ENCODE measurements at places on chromosomes 5 and 9. TPM values are rescaled to one million over a fixed set of nuclear protein-coding genes. Genes with fewer than 3 reads are reported as not detected.

DNA sequence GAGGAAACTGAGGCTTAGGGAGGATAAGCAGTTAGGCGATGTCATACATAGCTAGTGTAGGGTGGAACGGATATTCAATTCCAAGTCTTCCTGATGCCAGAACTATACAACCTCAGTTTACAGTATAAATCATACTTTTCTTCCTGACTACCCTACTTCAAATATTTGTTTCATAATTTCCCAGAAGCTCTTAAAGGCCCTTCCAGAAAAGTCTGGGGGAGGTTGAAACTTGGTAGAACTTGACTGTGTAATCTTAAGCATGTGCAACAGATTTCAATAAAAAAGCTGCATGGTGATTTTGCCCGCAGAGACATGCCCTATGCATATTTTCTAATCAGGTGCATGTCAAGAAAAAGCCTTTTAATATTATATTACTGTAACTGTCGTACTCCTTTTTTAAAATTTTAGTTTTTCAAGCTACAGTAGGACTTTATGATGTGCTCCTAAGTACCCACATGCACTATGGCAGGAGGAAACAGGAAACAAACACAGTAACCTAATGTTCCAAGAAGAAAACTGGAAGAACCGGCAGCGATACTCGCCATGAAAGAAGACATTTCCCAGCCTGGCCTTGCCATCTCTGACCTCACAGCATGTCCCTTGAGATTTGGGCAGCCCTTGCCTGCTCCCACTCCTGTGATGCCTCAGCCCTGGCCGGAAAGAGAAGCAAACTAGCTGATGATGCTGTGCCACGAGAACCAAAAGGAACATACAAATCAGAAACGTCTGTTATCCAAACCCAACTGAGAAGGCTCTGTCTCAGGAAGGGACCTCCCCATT lies 266.0 kb downstream of the EFNA5 start:
- peak; percentile 22 for DNase-seq

DNA sequence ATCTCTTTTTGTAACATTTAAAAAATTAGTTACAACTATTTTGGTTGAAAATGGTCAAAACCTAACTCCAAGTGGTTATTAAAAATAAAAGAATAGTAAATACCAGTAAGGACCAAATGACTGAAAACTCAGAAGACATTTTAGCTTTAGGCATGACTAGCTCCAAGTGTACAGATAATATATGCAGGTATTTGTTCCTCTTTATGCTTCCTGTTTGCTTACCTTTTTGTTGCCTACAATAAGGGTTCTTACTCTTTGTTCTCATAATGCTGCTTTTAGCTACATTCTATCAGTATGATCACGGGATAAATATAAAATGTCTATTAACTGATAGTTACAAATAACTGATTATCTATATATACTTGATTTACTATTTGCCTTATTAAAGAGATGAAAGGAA lies 259.6 kb downstream of the CDH12 start:
- no peak for DNase-seq

GRCh38 chr5:124583469-124584350 lies 162.7 kb downstream of the ZNF608 start:
- peak; percentile 74 for DNase-seq

DNA sequence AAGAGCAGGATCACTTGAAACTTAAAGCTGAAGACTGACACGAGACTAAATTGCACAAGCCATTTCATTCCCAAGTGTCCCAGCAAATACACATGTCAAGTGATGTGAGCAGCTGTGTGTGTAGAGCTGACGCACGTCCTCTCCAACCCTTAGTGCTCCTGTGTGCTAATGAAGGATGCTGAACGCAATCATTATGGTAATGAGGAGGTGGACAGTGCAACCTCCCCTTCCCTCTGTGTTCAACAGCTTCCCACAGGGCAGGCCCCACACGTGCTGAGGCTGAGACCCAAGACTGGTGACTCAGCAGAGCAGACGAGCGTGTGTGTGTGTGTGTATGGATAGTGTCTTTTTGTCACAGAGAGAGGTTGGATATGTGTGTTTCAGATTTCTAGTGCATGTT lies 702.1 kb downstream of the SEMA5A start:
- DNase-seq: peak; percentile 87

DNA sequence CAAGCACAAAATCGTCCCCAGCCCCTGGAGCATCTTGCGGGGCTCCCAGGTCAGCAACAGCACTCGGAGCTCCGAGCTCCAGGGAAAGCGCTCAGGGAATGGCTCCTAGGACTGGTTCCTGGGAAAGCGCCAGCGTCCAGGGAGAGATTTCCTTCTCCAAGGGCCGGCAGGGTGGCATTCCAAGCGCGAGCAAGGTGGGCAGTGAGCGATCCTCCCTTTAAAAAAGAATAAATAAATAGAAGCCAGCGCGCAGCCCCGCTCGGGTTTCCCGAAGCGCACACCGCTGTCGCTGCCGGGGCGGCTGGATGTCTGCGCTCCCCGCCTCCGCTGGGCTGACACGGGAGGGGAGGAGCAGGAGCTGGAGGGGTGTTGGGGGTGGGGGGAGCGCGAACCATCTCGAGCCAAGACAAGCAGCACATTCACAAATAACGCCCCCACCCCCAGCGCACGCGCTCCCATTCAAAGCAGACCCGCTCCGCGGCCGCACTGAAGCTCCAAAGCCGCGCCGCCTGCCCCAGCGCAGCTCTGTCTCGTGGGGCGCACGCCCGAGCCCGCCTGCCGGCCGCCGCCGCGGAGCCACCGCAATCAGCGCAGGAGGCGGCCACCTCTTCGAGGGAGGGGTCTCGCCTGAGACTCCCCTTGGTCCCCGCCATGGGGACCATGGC lies 327.4 kb downstream of the SH3GL2 start:
- peak; percentile 4 for DNase-seq

DNA sequence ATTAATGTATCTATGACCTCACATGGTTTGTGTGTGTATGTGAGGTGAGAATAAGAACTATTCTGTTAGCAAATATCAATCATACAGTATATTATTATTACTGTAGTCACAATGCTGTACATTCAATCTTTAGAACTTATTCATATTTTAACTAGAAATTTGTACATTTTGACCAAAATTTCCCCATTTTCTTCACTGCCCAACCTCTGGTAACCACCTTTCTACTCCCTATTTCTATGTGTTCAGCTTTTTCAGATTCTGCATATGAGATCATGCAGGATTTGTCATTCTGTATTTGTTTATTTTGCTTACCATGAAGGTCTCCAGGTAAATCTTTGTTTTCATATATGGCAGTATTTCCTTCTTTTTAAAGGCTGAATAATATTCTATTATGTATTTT lies 607.9 kb downstream of the SLCO4C1 start:
- no peak for DNase-seq

DNA sequence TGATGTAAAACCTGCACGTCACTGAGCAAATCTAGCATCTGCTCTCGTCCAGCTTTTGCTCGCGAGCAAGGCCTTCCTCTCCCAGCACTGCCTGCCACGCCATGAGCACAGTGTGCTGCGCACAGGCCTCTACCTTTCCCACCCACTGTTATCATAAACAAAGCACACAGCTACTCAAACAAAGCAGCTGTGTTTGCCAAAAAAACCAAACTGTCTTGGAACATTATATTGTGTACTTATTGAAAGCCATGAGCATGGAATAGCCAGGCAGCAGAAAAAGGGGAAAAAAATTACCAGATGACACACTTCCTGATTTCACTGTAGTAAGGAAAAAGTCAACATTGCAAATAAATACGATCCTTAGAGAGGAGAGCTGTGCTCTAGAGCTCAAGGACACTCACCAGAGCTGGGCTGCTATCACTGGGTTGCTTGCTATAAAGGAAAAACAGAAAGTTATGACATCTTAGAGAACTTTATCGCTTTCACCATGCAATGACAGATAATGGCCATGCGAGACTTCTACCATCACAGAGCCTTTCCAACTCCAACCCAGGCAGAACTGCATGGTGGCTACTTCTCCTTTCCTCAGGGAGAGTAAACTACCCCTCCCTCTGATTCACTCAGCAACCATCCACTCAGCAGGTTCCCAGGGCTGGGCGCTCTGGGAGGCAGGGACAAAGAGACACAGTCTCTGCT lies 69.6 kb downstream of the EPB41L4B start:
- peak; percentile 61 for DNase-seq

DNA sequence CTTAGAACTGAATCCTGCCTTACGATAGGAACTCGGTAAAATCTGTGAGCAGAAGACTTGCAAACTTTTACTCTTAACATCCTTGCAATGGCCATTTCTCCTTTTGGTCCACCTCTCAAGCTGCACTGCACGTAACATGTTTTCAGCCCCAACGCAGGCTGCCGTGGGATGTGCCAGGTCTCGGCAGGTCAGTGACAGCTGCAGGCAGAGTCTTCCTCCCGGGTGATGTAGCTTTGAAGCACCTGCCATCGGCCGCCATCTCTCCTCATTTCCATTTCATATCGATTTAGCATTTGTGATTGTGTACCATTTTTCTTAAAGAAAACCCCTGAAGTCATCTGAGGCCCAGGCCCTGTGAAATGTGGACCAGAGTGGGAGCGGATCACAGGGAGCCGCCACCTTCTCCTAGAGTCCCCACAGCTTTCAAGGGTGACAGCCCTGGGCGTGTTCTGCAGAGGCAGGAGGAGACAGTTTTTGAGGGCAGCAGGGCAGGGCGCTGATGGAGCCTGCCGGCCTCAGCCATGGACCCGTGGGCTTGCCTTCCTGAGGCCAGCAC lies 25.8 kb upstream of the LPCAT1 start:
- DNase-seq: no peak

GRCh38 chr5:177162379-177162778 lies 28.8 kb downstream of the NSD1 start:
- peak; percentile 4 for DNase-seq

GRCh38 chr9:26437056-26437711 lies 455.4 kb downstream of the CAAP1 start:
- no peak for DNase-seq

DNA sequence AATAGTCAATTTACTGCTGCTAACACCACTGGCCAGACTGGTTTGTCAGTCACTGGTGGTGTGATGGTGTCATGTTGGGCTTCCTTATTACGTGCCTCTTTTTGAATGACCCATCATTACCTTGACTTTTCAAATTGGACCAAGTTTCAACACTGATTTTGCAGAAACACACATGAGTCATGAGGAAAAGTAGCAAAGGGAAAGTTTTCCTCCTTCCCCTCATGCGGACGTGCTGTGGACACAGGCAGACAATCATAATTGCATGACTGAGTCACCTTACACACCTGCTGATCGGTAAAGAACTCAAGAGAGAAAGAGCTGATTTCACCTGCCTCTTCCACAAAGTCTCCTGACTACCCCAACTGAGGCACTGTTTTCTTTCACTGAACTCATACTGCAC lies 324.5 kb downstream of the ARRDC3 start:
- DNase-seq: no peak

The PCAT7 gene
- not detected for polyA plus RNA-seq

GRCh38 chr9:92666912-92667532 lies 2.9 kb downstream of the IPPK start:
- no peak for DNase-seq

Measured in GM23248 (cell line).